Stimulated activated CD4-positive, alpha-beta T cell treated with anti-CD3 and anti-CD28 coated beads, Interleukin-2, amount 100 ng/mL, for 24 hours (primary cell): ENCODE measurements at places on chromosomes 1 and 21.

- DNase-seq = no peak
Observed at GRCh38 chr1:11860083-11860482, 1.3 kb upstream of the NPPB start.

GRCh38 chr1:119414950-119415349, at the start of gene HSD3B2:
Gene HSD3B2, plus strand, starts transcription at chr1:119415150. Its CDS starts 270 bp downstream, at chr1:119415420.
- DNase-seq = no peak

DNA sequence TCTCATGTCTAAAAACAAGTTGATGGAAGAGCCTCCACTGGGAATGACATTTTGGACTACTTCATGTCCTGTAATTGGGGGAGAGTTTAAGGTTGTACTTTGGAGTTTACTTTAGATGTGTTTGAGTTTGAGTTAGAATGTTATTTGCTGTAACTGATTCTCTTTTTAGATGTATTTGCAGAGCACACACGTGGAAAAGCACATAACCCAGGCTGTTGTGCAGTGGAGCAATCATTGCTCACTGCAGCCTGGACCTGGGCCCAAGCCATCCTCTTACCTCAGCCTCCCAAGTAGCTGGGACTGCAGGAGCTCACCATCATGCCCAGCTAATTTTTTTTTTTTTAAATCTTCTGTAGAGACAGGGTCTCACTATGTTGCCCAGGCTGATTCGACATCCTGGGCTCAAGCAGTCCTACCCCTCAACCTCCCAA, 36.7 kb upstream of the SH3D21 start:
- DNase-seq = no peak

DNA sequence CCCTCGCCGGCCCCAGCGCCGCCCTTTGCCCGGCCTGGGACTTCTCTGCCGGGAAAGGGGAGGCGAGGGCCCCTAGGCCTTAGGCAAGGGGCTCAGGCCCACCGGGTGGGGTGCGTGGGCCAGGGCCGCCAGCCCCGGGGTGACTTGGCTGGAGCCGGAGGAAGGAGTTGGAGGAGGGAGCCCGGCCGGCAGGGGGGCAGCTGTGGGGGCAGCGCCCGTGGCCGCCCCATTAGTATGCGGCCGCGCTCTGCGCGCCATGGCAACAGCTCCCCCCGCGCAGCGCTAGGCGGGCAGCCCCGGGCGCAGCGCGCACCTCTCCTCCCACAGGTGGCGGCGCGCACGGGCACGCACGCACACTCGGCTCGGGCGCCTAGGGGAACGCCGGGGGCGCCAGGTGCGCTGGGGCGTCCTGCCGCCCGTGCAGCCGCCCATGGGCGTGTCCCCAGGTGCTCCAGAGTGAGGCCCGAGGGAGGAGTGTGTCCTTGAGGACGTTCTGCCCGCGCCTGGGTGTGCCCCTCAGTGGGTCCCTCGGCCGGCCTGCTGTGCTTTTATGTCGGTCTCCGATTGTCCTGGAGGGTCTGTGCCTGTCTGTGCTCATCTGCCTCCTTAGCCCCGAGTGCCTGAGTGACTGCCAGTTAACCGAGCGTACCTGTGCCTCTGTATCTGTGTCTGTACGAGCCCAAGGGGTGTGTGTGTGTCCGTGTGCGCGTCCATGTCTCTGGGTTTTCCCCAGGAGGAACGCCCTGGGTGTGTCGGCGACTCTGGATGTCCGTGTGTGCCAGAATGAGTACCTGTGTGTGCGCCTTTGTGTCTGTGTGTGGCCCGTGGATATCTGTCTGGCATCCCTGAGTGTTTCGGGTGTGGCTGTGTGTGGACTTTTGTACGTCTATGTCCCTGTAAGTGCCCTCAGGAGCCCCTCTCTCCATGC, 38.2 kb upstream of the WASF2 start:
- DNase-seq = peak; percentile 51

DNA sequence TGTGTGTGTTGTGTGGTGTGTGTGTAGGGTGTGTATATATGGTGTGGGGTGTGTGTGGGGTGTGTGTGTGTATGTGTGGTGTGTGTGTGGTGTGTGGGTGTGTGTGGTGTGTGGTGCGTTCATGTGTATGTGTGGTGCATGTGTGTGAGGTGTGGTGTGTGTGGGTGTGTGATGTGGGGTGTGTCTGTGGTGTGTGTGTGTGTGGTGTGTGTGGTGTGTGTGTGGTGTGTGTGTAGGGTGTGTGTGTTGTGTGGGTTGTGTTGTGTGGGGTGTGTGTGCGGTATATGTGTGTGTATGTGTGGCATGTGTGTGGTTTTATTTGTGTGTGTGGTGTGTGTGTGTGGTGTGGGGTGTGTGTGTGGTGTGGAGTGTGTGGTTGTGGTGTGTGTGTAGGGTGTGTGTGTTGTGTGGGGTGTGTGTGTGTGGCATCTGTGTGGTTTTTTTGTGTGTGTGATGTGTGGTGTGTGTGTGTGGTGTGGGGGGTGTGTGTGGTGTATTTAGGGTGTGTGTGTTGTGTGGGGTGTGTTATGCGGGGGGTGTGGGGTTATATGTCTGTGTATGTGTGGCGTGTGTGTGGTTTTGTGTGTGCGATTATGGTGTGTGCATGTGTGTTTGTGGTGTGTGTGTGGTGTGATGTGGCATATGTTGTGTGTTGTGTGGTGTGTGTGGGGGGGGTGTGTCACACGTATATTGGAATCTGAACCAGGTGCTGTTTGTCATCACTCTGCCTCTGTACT, 17.1 kb upstream of the ZBTB21 start:
- no peak for DNase-seq

DNA sequence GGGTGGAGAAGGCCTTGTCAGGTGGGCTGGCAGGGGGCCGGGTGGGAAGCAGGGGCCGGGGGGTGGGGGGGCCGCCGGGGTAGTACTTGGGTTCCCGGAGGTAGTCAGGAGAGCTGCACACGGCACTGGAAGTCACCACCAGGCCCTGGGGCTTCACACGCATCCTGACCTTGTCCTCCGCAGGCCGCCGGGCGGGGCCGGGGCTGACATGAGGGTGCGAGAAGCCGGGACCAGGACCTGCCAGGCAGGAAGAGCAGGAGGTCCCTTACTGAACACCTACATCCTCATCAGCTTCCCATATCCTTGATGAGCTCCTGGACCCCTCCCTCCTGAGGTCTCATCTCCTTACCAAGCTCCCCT, 52.0 kb downstream of the AHDC1 start:
- DNase-seq = no peak

- DNase-seq = no peak
Observed at GRCh38 chr1:36831186-36831810, 203.0 kb downstream of the GRIK3 start.

DNA sequence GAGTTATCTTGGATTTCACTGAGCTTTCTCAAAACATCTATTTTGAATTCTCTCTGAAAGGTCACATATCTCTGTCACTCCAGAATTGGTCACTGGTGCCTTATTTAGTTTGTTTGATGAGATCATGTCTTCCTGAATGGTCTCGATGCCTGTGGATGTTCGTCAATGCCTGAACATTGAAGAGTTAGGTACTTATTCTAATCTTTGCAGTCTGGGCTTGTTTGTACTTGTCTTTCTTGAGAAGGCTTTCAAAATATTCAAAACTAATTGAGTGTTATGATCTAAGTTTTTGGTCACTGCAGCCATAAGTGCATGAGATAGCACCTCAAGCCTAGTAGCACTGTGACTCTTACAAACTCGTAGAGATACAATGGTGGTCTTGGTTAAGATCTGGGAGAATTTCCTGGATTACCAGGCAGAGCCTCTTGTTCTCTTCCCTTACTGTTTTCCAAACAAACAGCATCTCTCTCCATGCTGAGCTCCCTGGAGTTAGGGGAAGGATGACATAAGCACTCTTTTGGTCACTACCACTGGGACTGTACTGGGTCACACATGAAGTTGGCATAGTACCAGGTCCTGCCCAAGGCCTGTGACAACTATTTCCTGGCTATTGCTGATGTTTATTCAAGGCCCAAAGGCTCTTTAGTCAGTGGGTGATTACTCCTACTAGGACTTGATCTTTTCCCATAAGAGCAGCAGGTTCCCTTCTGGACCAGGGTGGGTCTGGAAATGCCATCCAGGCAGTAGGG, 25.6 kb downstream of the SLC22A15 start:
- DNase-seq = no peak

GRCh38 chr1:1079408-1080121, 5.5 kb upstream of the RNF223 start:
- DNase-seq = peak; percentile 48

GRCh38 chr1:13992489-13993285, 292.7 kb downstream of the PRDM2 start:
- DNase-seq = no peak

- DNase-seq = no peak
Observed at GRCh38 chr1:101618900-101619299, 377.8 kb downstream of the OLFM3 start.

- no peak for DNase-seq
Observed at GRCh38 chr1:161082483-161082882, 6.9 kb downstream of the NECTIN4 start.

DNA sequence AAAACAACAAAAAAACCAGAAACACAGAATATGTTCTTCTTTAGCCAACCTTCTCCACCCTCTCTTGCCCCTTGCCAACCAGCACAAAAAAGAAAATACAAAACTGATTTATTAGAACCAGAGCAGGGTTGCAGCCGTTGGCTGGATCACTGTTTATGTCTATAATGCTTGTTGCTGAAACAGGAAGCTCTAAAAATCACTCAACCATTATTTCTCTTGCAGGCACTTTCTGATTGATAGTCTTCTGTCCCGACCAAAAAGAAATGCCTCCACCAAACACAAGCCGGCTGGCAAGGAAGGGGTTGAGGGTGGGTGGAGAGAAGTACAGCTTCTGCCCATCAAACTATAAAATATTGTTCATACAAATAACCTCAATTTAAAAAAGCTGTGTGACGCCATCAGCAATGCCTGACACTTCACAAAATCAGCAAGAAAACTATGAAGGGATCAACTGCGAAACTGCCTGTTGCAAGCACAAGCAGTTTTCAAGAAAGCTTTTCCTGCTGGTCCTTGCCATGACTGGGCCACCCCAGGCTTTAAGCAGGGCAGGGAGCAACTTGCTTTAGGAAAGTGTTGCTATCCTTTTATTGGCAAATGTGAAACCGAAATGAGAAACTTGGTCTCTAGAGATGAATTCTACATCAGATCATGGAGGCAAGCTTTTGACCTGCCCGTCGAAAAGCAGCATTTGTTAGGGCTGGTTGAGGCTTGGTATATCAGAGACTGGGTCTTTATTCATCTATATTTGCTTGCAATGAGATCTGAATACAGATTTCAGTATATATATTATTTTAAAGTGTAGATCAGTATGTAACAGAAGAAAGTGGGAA, 174.2 kb downstream of the RUNX1 start:
- no peak for DNase-seq

GRCh38 chr1:170168265-170168664, 22.5 kb downstream of the NTMT2 start:
- no peak for DNase-seq

GRCh38 chr1:205444300-205444930, 11.4 kb downstream of the BLACAT1 start:
- no peak for DNase-seq

DNA sequence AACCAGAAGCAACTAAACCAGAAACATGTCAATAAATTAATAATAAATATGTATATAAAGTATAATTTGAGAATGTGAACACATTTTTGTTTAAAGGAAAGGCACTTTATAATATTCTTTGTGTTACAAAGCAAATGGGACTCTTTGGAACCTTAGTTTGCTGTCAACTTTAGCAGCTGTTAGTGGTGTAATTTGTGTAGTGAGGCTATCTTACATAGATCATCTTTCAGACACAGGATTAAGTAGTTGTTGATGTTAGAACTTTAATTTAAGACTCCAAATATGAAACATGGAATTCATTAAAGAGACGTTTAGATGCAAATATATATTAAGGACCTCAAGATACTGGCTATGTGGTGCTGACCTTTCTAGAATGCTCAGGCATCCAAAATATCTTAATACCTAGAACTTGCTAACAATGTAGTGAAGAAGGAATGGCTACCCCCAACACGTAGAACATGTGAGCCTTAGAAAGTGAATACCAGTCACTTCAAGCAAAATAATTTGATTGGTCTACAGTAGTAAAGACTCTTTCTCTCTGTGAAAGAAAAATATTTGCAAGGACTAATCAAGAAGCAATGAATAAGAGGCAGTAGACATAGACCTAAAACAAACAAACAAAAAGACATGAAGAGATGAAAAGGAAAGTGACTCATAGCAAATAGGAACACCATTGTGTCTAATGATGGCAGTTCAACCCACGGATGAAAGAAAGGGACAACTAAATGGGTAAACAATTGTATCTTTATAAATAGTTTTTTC, 811.4 kb downstream of the USP25 start:
- DNase-seq = no peak

GRCh38 chr1:110282395-110282794, 56.8 kb upstream of the RBM15 start:
- no peak for DNase-seq

DNA sequence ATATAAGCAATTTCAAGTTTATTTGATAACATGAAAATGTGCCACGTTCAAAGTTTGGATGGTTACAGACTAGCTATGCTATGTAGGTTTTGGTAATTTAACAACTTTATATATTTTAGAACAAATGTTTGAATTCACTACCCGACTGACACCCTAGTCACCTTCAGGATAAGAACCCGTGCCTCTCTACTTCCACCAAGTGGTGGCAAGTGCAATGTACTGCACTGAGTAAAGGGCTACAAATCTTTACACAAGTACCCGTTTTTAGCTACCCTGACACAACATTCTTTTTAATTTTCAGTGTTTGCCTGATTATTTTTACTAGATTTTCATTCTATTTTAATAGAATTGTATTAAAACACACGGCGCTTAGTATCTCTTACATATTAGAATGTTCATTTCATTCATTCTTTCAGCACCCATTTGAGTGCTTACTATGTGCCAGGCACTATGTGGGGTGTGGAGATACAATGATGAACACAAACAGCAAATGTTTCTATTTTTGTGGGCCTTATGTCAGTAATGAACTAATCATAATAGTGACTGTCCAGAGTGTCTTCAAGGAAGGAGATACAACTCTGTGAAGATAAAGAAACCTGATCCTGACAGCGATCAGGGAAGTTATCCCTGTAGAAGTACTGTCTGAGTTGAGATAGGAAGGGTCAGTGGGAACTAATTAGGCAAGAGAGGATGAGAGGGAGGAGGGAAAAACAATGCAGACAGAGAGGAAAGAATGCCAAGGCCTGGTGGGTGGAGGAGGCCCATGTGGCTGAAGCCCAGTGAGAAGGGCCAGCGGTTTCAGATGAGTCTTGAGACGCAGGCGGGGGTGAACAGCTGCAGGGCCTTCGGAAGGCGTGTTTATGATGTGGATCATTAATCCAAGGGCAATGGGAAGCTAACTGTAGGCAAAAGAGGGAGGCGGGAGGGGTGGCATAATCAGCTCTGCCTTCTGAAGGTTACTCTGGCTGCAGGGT, 3.8 kb downstream of the LCA5L start:
- DNase-seq = peak; percentile 27

DNA sequence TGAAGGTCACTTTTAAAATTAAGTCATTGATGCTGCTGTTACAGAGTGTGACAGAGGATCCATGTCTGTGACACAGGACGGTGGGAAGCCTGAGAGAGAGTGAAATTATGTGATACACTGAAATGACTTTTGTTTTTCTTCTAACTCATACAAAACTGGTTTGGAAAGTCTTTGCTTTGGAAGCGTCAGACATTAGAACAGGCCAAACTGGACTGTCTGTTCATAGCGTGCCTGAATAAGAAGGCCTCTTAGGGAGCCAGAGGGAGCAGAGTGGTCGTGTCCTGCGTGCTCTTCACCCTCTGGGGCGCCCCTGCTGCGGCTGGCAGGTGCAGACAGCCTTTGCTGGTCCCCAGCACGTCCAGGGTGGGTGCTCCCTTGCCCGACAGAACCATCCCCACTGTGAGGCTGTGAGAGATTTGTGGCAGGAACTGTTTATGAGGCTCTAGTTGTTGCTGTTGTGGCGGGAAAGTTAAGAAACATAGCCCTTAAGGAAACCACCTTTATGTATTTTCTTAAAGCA, 19.7 kb upstream of the PGD start:
- no peak for DNase-seq

- DNase-seq = no peak
Observed at GRCh38 chr21:31198575-31198974, 145.5 kb downstream of the TIAM1 start.
